ENCODE measurements at places on chromosomes 1 and 21. TPM values are rescaled to one million over a fixed set of nuclear protein-coding genes. Genes with fewer than 3 reads are reported as not detected.

The TFF2 gene
- not detected for total RNA-seq

The AMY2A gene
- not detected for total RNA-seq

The PRAMEF12 gene
- not detected for total RNA-seq

DNA sequence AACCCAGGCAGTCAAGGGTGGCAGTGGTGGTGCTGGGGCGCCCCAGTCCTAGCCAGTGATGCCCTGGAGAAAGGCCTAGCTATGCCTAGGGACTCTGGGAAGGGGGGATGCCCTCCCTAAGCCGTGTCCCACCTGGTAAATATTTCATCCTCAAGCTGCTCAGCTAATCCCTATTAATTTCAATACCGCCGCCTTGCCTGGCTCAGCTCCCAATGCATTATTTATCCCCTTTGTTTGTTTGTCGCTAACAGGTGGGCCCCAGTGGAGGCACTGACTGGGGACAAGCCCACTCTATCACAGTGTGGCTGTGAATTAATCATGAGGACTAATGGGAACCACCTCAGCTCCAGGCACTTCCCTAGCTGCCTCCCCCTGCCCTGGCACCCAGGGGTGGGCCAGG lies 22.5 kb downstream of the DMAP1 start:
- no peak for DNase-seq

GRCh38 chr1:1332031-1332755 lies 1.1 kb downstream of the TAS1R3 start:
- no peak for DNase-seq

GRCh38 chr21:36854391-36854790 lies 112.1 kb downstream of the HLCS start:
- no peak for DNase-seq

GRCh38 chr1:167270349-167271092 lies 49.8 kb downstream of the POU2F1 start:
- no peak for DNase-seq

All from activated naive CD4-positive, alpha-beta T cell treated with anti-CD3 and anti-CD28 coated beads, Interleukin-2, amount 50 U/mL, for 72 hours (primary cell).